ENCODE measurements at places on chromosomes 12 and 14. TPM values are rescaled to one million over a fixed set of nuclear protein-coding genes. Genes with fewer than 3 reads are reported as not detected.

The VWF gene
- 0.02 TPM for total RNA-seq

The ZNF385A gene
- 0.30 TPM for total RNA-seq

The CMA1 gene
- total RNA-seq, result not detected

The SLC41A2 gene
- total RNA-seq, result 14.8 TPM

The RNF212B gene
- total RNA-seq, result not detected

The TBX5 gene
- not detected for total RNA-seq

The ADAMTS20 gene
- total RNA-seq, result not detected

The PDZRN4 gene
- not detected for total RNA-seq

The TAS2R9 gene
- not detected for total RNA-seq

The ACSS3 gene
- total RNA-seq, result not detected

The IL22 gene
- total RNA-seq, result not detected

The RIPK3 gene
- 22.9 TPM for total RNA-seq

The PPP1CC gene
- total RNA-seq, result 174 TPM

The LMO3 gene
- not detected for total RNA-seq

All from activated CD8-positive, alpha-beta memory T cell treated with anti-CD3 and anti-CD28 coated beads, Interleukin-2, amount 10 ng/mL, durations not matched to agents 7 days and 5 days (primary cell).